ENCODE measurements at places on chromosomes 5 and 9.

- DNase-seq = no peak
Observed at GRCh38 chr9:90827181-90827871, 25.7 kb downstream of the SYK start.

DNA sequence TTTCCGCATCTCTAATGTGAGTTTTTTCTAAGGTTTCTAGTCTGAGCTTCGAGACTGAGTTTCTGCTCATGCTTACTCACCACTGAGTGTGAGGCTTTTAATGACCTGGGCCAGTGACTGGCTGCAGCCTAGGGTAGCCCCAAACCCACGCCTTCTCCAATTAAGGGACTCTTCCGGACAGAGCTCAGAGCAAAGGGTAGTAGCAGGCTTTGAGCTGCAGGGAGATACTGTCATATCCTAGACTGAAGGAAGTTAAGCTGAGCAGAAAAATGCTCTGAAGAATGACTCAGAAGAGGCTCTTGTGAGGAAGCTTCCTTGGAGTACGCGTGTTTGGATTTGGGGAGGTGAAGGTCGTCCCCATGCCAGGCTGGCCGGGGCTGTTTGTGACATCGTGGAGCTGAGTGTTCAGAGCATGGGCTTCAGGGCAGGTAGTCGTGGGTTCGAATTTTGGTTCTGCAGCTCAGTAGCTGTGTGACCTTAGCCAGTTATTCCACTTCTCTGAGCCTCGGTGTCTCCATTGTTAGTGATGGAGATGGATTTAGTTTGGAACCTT is 3.5 kb downstream of the USP20 start:
- DNase-seq = peak; percentile 41

DNA sequence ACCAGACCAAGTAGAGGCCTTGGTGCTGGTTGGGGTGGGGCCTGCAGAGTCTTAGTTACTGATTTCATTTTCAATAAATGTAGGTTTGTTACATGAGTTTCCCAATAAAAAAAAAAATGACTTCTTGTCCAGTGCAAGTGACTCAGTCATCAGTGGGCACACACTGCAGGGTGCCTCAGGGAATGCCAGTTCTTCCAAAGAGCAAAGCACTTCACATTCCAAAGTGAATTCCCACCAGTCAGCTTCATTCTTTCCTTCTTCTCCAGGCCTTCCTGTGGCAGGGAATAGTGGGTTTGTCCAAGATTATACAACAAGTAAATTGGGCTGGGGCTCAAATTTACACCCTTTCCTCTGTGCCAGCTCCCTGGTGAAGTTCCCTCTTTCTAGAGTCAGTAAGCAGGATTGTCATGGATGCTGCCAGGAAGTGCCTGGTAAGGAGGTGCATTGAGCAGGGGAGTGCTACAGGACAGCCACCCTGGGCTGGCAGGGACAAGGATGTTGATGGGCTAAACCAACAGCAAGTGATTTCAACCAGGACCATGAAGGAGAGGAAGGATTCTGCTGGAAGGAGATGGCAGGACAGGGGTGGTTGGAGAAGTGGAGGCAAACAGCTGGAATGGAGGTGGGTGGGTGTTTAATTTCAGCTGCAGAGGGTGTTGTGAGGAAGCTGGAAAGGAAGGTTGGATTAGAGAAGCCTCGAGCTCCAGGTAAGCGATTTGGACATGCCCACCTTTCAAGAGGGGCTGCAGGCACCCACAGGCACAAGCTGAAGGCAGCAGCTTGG is 3.7 kb upstream of the B4GALT7 start:
- DNase-seq = no peak

- no peak for DNase-seq
Observed at GRCh38 chr9:72773570-72773969, 179.3 kb downstream of the ALDH1A1 start.

- DNase-seq = no peak
Observed at GRCh38 chr5:125245216-125245615, 498.8 kb upstream of the ZNF608 start.
